Activated naive CD8-positive, alpha-beta T cell treated with anti-CD3 and anti-CD28 coated beads, Interleukin-2, amount 10 ng/mL, durations not matched to agents 7 days and 5 days (primary cell): ENCODE measurements at places on chromosomes 6 and 20. TPM values are rescaled to one million over a fixed set of nuclear protein-coding genes. Genes with fewer than 3 reads are reported as not detected.

GRCh38 chr6:167721291-167721690, 105.4 kb upstream of the AFDN start:
- H3K4me1 ChIP-seq, result no peaks in the 10 kb centered on the region
- H3K27ac ChIP-seq, result no peak overlapping the region
- H3K36me3 ChIP-seq, result no peaks in the 10 kb centered on the region
- H3K4me3 ChIP-seq, result no peak overlapping the region
- peaks cover 50% of the 10 kb centered on the region for H3K27me3 ChIP-seq

DNA sequence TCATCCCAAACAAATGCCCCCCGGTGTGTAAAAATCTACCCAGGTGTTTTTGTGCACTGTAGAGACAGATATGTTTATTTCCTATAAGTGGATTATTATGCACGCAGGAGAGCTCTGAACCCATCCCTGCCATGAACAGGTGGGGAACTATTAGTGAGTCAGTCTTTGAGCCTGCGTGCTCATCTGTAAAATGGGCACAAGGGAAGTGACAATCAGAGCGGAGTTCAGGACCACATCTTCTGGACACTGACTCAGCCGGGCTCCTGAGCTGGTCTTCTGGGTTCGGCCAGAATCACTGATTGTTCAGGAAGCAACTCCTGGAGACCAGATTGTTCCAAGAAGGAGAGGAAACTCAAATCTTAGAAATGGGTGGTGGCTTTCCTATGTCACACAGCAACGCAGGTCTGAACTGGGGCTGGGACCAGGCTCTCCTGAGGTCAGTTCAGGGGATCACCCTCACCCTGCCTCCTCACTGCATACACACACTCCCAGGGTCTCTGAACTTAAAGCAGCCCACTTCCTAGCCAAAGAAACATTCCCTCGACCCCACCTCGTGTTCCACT, 27.3 kb upstream of the TGM2 start:
- H3K4me3 ChIP-seq, result no peak overlapping the region
- H3K27ac ChIP-seq, result no peak overlapping the region
- no peak for DNase-seq
- H3K27me3 ChIP-seq, result peaks cover 4% of the 10 kb centered on the region

DNA sequence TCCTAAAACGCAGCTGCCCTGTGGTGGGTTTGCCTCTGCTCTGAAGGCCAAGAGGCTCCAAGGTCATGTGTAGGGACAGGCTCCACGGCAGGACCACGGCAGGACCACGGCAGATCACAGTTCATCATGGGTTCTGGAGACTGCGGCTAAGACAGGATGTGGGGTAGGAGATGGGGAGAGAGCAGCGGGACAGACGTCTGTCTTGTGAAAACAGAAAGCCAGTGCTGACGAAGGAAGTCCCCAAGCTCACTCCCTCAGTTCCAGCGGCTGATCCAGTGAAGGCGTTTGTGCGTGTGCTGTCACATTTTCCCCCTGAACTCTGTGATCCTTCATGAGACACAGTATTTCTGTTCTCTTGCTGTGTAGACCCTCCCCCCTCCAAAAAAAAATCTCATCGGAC, 67.9 kb upstream of the PTGIS start:
- no peak overlapping the region for H3K4me3 ChIP-seq
- H3K27me3 ChIP-seq, result no peaks in the 10 kb centered on the region
- no peak for DNase-seq
- peaks cover 28% of the 10 kb centered on the region for H3K36me3 ChIP-seq
- peaks cover 8% of the 10 kb centered on the region for H3K4me1 ChIP-seq

Gene PROKR2
- total RNA-seq, result not detected

Gene MTCH1
- 135 TPM for total RNA-seq

- H3K27me3 ChIP-seq, result no peaks in the 10 kb centered on the region
- no peak for DNase-seq
- no peak overlapping the region for H3K4me3 ChIP-seq
- no peak overlapping the region for H3K27ac ChIP-seq
- H3K36me3 ChIP-seq, result peaks cover 23% of the 10 kb centered on the region
Observed at GRCh38 chr6:42403421-42403820, 48.3 kb downstream of the TRERF1 start.

Gene VARS2
- 38.0 TPM for total RNA-seq

Gene ZSCAN16
- total RNA-seq, result 6.9 TPM

DNA sequence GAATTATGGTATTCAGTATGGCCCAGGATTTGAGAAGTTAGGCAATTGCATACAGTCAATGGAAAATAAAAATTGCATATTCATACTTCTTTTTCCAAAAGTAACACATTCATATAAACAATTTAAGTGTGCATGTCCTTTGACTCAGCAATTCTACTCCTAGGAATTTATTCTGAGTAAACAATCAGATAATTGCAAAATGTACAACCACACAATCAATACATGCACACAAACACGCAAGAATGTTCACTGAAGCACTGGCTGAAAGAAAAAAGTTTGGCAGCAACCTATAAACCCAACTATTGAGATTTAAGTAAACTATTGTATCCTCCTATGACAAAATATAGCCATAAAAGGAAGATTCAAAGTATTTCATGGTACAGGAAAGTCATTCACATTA, 1.6 kb downstream of the CYP39A1 start:
- H3K27ac ChIP-seq, result no peak overlapping the region
- H3K4me1 ChIP-seq, result peaks cover 14% of the 10 kb centered on the region
- H3K36me3 ChIP-seq, result no peaks in the 10 kb centered on the region
- no peak overlapping the region for H3K4me3 ChIP-seq

- H3K4me1 ChIP-seq, result no peaks in the 10 kb centered on the region
- H3K27ac ChIP-seq, result no peak overlapping the region
- DNase-seq, result no peak
- H3K27me3 ChIP-seq, result no peaks in the 10 kb centered on the region
- no peaks in the 10 kb centered on the region for H3K36me3 ChIP-seq
- H3K4me3 ChIP-seq, result no peak overlapping the region
Observed at GRCh38 chr20:17189976-17190695, 36.7 kb upstream of the PCSK2 start.

Gene C6orf118
- not detected for total RNA-seq

GRCh38 chr6:41723530-41724227, 11.7 kb downstream of the TFEB start:
- no peak for DNase-seq
- peaks cover 16% of the 10 kb centered on the region for H3K4me1 ChIP-seq
- no peak overlapping the region for H3K27ac ChIP-seq
- no peaks in the 10 kb centered on the region for H3K27me3 ChIP-seq
- H3K4me3 ChIP-seq, result no peak overlapping the region

Gene MRPL14
- 51.6 TPM for total RNA-seq

DNA sequence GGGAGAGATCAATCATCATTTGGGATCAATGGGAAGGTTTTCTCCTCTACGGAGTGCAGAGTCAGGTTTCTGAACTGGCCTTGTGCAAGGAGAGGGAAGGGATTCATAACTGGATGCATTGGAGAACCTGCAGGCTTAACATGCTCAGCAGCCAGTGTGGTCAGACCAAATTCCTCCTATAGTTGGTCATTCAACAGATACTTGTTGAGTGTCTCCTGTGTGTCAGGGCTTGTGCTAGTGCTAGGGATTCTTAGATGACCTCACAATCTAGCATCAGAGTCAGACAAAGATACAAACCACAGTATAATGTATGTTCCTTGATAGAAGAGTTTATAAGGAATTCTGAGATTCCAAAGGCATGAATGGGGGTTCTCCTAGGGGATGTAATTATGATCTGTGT, 23.9 kb downstream of the RALY start:
- no peak overlapping the region for H3K27ac ChIP-seq
- no peaks in the 10 kb centered on the region for H3K27me3 ChIP-seq
- H3K4me1 ChIP-seq, result peaks cover 56% of the 10 kb centered on the region
- no peak for DNase-seq
- H3K36me3 ChIP-seq, result peaks cover 10% of the 10 kb centered on the region
- no peak overlapping the region for H3K4me3 ChIP-seq

DNA sequence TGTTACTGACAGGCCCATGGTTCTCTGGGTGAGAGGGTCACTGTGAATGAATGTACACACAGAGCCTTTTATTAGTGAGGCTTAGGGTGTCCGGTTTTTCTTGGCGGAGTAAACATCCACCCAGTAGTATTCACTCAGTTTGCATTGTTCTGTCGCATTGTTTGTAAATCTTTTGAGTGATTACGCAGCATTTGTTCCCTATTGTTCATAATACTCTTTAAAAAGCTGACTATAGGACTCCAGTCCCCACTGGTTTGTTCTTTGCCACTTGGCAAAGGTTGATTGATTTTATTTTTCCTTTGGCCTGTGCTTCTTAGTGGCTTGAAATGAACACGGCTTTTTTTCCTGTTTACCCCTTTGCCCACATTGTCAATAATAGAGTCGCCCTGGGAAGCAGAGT, 130.1 kb upstream of the ESR1 start:
- no peak overlapping the region for H3K27ac ChIP-seq
- H3K27me3 ChIP-seq, result peaks cover 8% of the 10 kb centered on the region
- no peaks in the 10 kb centered on the region for H3K36me3 ChIP-seq
- peaks cover 3% of the 10 kb centered on the region for H3K4me1 ChIP-seq

DNA sequence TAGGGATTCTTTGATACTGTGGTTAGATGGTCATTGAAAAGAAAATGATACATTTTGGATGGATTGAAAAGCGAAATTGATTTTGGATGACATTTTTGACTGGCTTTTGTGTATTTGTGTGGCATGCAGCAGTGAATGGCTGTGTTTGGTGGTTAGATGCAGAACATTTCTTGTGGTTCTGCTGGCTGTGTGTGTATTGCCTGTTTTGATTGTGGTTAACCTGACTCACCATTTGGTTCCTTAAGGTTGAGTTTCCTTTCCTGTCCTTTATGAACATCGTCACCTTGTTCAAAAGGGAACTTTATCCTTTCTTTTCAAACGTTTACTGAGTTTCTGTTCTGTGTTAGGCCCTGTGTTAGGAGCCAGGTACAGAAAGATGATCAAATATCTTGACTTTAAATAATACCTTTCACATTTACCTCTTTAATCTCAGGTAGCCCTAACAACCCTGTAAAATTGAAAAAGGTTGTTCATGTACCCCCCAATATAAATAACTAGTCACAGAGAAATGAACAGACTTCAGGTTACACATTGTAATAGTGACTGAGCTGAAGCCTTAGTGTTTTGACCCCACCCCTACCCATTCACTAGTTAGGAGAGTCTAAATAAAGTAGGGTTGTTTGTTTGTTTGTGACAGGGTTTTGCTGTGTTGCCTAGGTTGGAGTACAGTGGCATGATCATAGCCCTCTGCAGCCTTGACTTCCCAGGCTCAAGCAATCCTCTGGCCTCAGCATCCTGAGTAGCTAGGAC, 23.8 kb downstream of the ANKS1A start:
- no peak for DNase-seq
- H3K36me3 ChIP-seq, result peaks cover 2% of the 10 kb centered on the region

Gene LPA
- not detected for total RNA-seq

DNA sequence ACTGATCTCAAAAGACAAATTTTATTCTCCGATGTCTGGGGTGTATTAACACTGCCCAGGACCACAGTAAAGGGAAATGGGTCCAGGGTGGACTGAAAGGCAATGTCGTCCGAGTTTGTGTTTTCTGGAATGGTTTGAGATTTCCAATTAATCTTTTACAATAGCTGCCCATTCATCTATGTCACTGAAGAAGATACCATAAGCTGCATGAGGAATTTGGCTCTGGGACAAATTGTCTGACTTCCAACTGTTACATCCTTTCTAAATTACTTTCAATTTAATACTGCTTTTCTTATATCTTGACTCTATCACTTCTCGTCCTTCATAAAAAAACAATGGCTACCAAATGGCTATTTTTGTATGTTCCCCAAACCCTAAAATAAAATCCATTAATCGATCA, 130.7 kb upstream of the KCNK16 start:
- no peak overlapping the region for H3K27ac ChIP-seq
- no peaks in the 10 kb centered on the region for H3K4me1 ChIP-seq
- DNase-seq, result no peak
- H3K36me3 ChIP-seq, result no peaks in the 10 kb centered on the region
- H3K27me3 ChIP-seq, result peaks cover 3% of the 10 kb centered on the region
- no peak overlapping the region for H3K4me3 ChIP-seq

Gene TBX18
- total RNA-seq, result not detected

DNA sequence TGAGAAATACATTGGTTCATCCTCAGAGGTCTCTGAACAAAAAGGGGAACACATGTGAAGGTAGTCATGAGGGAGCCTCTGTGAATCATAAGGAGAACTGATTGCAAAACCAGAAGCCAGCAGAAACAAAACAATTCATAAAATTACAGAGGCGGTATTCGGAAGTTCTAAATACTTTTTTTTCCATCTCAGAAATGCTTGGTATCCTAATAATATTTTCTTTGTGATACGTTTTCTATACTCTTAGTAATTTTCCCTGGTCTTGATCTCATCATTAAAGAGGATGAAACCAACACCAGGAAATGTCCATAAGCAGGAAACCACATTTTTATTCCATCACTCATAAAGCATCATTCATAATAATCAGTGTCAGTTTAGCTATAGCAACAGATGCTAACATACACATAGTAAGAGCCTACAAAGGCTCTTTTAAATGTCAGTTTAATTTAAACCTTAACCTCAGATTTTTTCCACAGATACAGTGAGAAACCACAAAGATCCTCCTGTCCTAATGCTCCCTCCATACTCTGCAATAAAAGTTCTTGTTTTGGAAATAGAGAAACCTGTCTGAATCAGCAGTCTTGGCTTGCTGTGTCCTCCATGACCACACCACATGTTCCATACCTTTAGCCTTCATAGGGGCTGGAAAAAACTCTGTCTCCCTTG, 29.2 kb downstream of the SGK1 start:
- H3K27me3 ChIP-seq, result no peaks in the 10 kb centered on the region
- no peak for DNase-seq
- peaks cover 6% of the 10 kb centered on the region for H3K36me3 ChIP-seq
- peak overlapping the region; percentile 19 for H3K4me3 ChIP-seq
- peak overlapping the region; percentile 71 for H3K27ac ChIP-seq

DNA sequence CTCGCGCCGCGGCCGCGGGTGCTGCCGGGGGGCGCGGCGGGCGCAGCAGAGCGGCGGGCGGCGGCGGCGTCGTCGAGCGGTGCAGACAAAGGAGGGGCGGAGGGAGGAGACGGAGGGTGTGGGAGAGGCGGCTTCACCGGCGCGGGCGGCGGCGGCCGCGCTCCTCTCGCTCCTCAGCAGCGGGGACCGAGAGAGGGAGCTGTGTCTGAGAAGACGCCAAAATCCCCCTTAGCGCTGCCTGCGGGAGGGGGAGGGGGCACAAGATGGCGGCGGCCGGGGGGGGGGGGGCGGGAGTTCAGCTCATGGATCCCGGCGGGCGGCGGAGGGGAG, 296 bp downstream of the ADNP start:
- H3K4me1 ChIP-seq, result peaks cover 36% of the 10 kb centered on the region
- peak overlapping the region; percentile 74 for H3K4me3 ChIP-seq
- no peaks in the 10 kb centered on the region for H3K27me3 ChIP-seq
- no peak for DNase-seq
- peaks cover 44% of the 10 kb centered on the region for H3K36me3 ChIP-seq

- peaks cover 3% of the 10 kb centered on the region for H3K27me3 ChIP-seq
- no peaks in the 10 kb centered on the region for H3K4me1 ChIP-seq
- no peak overlapping the region for H3K4me3 ChIP-seq
- H3K27ac ChIP-seq, result no peak overlapping the region
Observed at GRCh38 chr6:75850026-75850833, 101.2 kb downstream of the MYO6 start.

- H3K36me3 ChIP-seq, result no peaks in the 10 kb centered on the region
- H3K27me3 ChIP-seq, result peaks cover 4% of the 10 kb centered on the region
- DNase-seq, result no peak
- no peaks in the 10 kb centered on the region for H3K4me1 ChIP-seq
- H3K27ac ChIP-seq, result no peak overlapping the region
Observed at GRCh38 chr6:119620846-119621555, 271.4 kb upstream of the MAN1A1 start.
